ENCODE measurements at places on chromosomes 2 and 18. TPM values are rescaled to one million over a fixed set of nuclear protein-coding genes. Genes with fewer than 3 reads are reported as not detected.
A peak's percentile ranks its signal among the peaks of the same experiment; 100 is the strongest.

The EML6 gene
- 25.3 TPM for total RNA-seq

DNA sequence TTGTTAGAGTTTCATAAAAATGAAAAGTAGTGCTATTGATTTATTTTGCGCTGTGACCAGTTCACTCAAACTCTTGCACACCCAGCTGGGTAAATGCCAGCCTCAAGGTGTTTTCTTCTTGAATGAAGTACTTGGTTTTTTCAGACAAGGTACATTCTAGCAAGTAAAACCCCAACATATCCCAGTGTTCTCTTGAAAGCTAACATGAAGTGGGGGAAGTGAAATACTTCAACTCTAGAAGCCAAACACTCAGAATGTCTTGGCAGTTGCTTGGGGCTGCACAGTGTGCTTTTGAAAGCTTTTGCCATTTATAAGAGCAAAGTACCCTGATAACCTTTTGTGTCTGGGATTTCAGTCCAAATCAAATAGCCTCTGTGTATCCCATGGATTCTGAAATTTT lies 13.4 kb downstream of the NPAS2 start:
- no peak for DNase-seq
- no peaks in the 10 kb centered on the region for H3K36me3 ChIP-seq
- peaks cover 23% of the 10 kb centered on the region for H3K27me3 ChIP-seq

GRCh38 chr2:222623756-222624309 lies 32.1 kb downstream of the FARSB start:
- H3K4me3 ChIP-seq, result no peak overlapping the region
- DNase-seq, result no peak
- H3K36me3 ChIP-seq, result peaks cover 69% of the 10 kb centered on the region
- H3K27ac ChIP-seq, result no peak overlapping the region
- H3K4me1 ChIP-seq, result no peaks in the 10 kb centered on the region

DNA sequence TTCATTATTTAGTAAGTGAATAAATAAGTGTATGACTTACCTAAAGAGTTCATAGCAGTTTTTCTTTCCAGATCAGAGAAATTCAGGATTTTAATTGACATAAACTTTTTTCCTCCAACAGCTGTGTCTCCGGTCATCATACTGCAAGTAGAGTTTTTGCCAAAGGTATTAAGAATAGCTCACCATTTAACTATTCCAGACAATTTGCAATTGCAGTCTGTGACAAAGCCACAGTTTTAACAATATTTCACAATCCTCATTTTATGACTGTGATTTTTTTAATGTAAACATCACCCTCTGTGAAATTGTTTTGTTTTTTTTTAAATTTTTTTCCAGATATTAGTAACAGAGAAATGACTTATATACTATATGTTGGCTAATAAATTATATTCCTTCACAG lies 199.1 kb downstream of the TRIB2 start:
- no peaks in the 10 kb centered on the region for H3K36me3 ChIP-seq
- no peak overlapping the region for H3K4me3 ChIP-seq
- no peaks in the 10 kb centered on the region for H3K4me1 ChIP-seq
- peaks cover 28% of the 10 kb centered on the region for H3K27me3 ChIP-seq
- no peak for DNase-seq

- no peak overlapping the region for H3K27ac ChIP-seq
- no peaks in the 10 kb centered on the region for H3K36me3 ChIP-seq
- H3K27me3 ChIP-seq, result peaks cover 48% of the 10 kb centered on the region
- DNase-seq, result peak; percentile 20
- peaks cover 28% of the 10 kb centered on the region for H3K4me1 ChIP-seq
Observed at GRCh38 chr2:127219171-127220070, 678 bp downstream of the CYP27C1 start.

DNA sequence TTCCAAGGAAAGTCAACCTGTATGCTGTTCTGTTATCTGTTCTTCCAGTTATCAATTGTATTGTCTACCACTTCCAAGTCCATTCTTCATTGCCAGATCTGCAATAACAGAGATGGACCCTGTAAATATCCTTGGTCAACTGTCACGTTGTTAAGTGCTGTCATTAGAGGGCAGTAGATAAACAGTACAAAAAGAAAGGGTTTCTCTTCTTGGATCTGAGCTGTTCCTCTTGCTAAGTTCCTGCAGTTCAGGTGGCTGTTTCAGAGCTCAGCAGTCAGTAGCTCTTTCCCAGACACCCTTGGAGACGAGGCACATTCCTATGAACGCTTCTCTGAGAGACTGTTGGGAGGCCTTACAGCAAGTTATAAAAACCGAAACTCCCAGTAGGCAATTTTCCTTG lies 957.1 kb upstream of the CHAC2 start:
- H3K27me3 ChIP-seq, result no peaks in the 10 kb centered on the region
- no peak for DNase-seq
- H3K27ac ChIP-seq, result no peak overlapping the region
- no peak overlapping the region for H3K4me3 ChIP-seq
- no peaks in the 10 kb centered on the region for H3K4me1 ChIP-seq

GRCh38 chr2:42339191-42339912 lies 21.7 kb downstream of the COX7A2L start:
- H3K4me1 ChIP-seq, result peaks cover 7% of the 10 kb centered on the region
- no peak overlapping the region for H3K4me3 ChIP-seq
- H3K27ac ChIP-seq, result peak overlapping the region; percentile 15
- no peaks in the 10 kb centered on the region for H3K27me3 ChIP-seq

The TRIM43 gene
- total RNA-seq, result not detected

DNA sequence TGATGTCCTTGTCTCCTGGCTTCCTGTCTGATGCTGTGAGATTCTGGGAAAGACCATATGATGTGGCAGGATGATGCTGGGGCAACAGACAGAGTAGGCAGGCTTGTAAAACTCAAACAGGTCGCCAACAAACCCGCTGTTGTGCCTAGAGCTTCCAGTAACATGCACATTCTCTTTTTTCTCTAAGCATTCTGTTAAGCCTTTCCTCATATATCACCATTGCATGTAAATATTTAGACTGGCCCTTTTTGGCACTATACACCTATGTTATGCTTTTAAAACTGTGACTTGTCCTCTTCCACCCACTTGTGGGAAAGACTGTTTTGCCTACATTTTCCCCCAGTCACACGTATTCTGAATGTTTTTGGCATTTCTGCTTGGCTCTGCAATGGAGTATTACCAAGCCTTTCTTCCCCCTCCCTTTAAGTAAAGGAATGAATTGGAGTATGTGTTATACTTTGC lies 250.4 kb upstream of the TANK start:
- H3K27me3 ChIP-seq, result peaks cover 5% of the 10 kb centered on the region
- no peaks in the 10 kb centered on the region for H3K4me1 ChIP-seq
- no peaks in the 10 kb centered on the region for H3K36me3 ChIP-seq
- H3K4me3 ChIP-seq, result no peak overlapping the region
- DNase-seq, result no peak

The RETREG2 gene
- total RNA-seq, result 78.6 TPM

DNA sequence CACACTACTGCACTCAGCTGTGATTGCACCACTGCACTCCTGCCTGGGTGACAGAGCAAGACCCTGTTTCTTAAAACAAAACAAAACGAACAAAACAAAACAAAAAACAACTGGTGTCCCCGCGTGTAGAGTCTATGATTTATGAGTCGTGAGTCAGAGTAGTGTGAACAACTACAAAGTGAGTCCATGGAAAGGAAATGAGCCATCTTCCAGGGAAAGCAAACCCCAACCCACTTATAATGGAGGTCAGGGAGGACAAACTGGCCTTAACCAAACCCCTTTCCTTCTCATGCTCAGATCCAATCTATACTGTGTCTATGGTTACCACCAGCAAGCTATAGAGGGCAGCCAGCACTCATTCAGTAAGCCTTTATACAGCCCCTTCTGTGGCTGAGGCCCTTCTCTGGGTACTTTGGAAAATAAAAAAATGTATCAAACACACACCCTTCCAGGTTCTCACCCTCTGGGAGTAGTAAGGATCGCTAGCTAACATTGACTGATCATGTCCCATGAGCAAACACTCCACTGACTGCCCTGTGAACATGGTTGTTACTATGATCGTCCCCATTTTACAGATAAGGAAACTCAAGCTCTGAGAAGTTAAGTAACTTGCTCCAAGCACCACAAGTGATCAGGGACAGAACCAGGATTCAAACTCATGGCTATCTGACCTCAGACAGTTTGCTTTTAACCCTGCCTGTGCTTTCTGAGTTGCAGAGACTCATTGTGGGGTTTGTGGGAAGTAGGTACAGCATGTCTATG lies 24.7 kb upstream of the COLEC12 start:
- H3K4me3 ChIP-seq, result no peak overlapping the region
- H3K36me3 ChIP-seq, result no peaks in the 10 kb centered on the region
- H3K27ac ChIP-seq, result no peak overlapping the region
- peaks cover 4% of the 10 kb centered on the region for H3K27me3 ChIP-seq
- DNase-seq, result no peak
- no peaks in the 10 kb centered on the region for H3K4me1 ChIP-seq

DNA sequence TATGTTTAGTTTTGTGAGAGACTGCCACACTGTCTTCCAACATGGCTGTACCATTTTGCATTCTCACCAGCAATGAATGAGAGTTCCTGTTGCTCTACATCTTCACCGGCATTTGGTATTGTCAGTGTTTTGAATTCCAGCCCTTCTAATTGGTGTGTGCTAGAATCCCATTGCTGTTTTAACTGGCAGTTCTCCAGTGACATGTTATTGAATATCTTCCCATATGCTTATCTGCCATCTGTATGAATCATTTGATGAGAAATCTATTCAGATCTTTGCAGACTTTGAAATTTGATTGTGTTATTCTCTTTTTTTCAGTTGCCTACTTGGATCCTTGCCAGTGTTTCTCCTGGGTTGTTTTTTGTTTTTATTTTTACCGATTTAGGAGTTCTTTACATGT lies 99.0 kb downstream of the SNTG2 start:
- peaks cover 4% of the 10 kb centered on the region for H3K4me1 ChIP-seq
- no peak overlapping the region for H3K4me3 ChIP-seq
- no peaks in the 10 kb centered on the region for H3K36me3 ChIP-seq
- H3K27me3 ChIP-seq, result peaks cover 8% of the 10 kb centered on the region

The CERKL gene
- 0.18 TPM for total RNA-seq

The IL36B gene
- not detected for total RNA-seq

The OSBPL1A gene
- 0.81 TPM for total RNA-seq

The ACTG2 gene
- not detected for total RNA-seq

GRCh38 chr2:172087780-172088244 lies 2.5 kb downstream of the DLX1 start:
- no peak overlapping the region for H3K4me3 ChIP-seq
- H3K4me1 ChIP-seq, result peaks cover 39% of the 10 kb centered on the region
- no peak for DNase-seq
- peaks cover 2% of the 10 kb centered on the region for H3K36me3 ChIP-seq
- H3K27me3 ChIP-seq, result peaks cover 74% of the 10 kb centered on the region

- no peak for DNase-seq
- H3K27me3 ChIP-seq, result peaks cover 60% of the 10 kb centered on the region
- no peak overlapping the region for H3K4me3 ChIP-seq
- H3K27ac ChIP-seq, result no peak overlapping the region
- no peaks in the 10 kb centered on the region for H3K36me3 ChIP-seq
Observed at GRCh38 chr2:17544256-17544655, 3.8 kb downstream of the VSNL1 start.

DNA sequence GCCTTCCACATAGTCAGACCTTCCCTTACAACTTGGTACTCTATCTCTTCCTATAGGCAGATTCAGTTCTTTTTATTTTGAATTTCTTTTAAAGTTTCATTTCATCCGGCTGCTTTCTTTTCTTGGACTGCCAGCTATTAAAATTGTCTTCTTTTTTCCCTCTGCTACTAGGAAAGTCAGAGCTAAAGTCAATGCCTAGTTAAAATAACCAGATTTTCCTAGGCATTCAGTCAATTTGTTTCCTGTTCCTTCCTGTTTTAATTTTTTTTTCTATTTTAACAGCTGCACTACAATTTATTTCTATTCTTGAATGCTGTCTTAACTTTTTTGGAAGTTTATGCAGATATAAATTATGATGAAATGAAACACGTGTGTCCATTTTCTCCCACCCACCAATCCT lies 84.8 kb downstream of the EVA1A start:
- DNase-seq, result no peak
- H3K4me3 ChIP-seq, result no peak overlapping the region
- no peaks in the 10 kb centered on the region for H3K4me1 ChIP-seq
- H3K27me3 ChIP-seq, result peaks cover 16% of the 10 kb centered on the region

- peak overlapping the region; percentile 81 for H3K27ac ChIP-seq
- peaks cover 95% of the 10 kb centered on the region for H3K4me1 ChIP-seq
- peaks cover 9% of the 10 kb centered on the region for H3K36me3 ChIP-seq
- DNase-seq, result no peak
Observed at GRCh38 chr2:134250840-134251461, 2.9 kb upstream of the MGAT5 start.

- no peak overlapping the region for H3K27ac ChIP-seq
- H3K27me3 ChIP-seq, result no peaks in the 10 kb centered on the region
- no peak overlapping the region for H3K4me3 ChIP-seq
- DNase-seq, result no peak
- no peaks in the 10 kb centered on the region for H3K36me3 ChIP-seq
Observed at GRCh38 chr2:177881921-177882320, 190.7 kb downstream of the PDE11A start.

GRCh38 chr2:191049728-191050639 lies 36.0 kb upstream of the STAT1 start:
- H3K27me3 ChIP-seq, result peaks cover 9% of the 10 kb centered on the region
- H3K4me1 ChIP-seq, result no peaks in the 10 kb centered on the region
- H3K36me3 ChIP-seq, result no peaks in the 10 kb centered on the region
- no peak for DNase-seq
- no peak overlapping the region for H3K4me3 ChIP-seq

DNA sequence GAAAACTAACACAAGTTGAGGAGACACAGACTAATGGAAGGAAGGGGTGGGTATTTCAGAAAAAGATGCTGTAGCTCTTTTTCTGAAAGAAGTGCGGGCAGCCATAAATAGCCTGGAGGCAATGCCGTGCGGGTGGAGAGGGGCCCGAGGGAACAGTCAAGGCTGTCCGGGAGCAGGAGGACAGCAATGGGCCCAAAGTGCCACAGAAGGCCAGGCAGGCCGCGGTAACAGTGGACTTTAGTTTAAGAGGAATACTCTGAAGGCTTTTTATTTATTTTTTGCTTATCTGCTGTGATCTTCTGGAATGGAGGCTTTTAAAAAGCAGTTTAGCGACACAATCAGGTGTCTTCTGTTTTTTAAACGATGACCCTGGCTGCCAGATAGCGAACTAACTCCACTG lies 2.8 kb downstream of the ITGB1BP1 start:
- H3K4me1 ChIP-seq, result peaks cover 22% of the 10 kb centered on the region
- no peaks in the 10 kb centered on the region for H3K27me3 ChIP-seq
- no peak overlapping the region for H3K27ac ChIP-seq
- no peak for DNase-seq
- peaks cover 27% of the 10 kb centered on the region for H3K36me3 ChIP-seq

The NETO1 gene
- total RNA-seq, result 9.1 TPM

GRCh38 chr2:53960476-53960875 lies 10.3 kb downstream of the PSME4 start:
- no peak overlapping the region for H3K4me3 ChIP-seq
- H3K4me1 ChIP-seq, result peaks cover 77% of the 10 kb centered on the region
- H3K36me3 ChIP-seq, result peaks cover 11% of the 10 kb centered on the region

DNA sequence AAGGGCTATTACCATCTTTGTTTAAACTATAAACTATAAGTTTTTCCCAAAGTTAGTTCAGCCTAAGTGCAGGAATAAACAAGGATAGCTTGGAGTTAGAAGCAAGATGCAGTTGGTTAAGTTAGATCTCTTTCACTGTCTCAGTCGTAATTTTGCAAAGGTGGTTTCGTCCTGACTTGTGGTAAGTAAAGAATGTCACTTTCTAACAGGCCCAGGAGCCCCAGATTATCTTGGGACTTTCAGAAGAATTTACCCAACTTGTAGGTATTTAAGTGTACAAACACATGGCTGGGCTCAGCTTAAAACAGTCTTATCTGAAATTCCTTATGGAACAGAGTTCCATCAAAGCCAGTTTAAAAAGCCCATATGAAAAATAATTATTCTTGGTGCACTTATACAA lies 18.3 kb upstream of the FAM98A start:
- no peak overlapping the region for H3K27ac ChIP-seq
- H3K36me3 ChIP-seq, result peaks cover 9% of the 10 kb centered on the region
- H3K4me1 ChIP-seq, result no peaks in the 10 kb centered on the region
- H3K27me3 ChIP-seq, result no peaks in the 10 kb centered on the region

- H3K4me3 ChIP-seq, result no peak overlapping the region
- no peak overlapping the region for H3K27ac ChIP-seq
- no peaks in the 10 kb centered on the region for H3K4me1 ChIP-seq
Observed at GRCh38 chr2:25089605-25090315, 47.9 kb downstream of the EFR3B start.

All from activated B cell treated with CpG ODN at 0.5 μM for 24 hours (primary cell).